ENCODE measurements at places on chromosomes 11 and 22. TPM values are rescaled to one million over a fixed set of nuclear protein-coding genes. Genes with fewer than 3 reads are reported as not detected.

DNA sequence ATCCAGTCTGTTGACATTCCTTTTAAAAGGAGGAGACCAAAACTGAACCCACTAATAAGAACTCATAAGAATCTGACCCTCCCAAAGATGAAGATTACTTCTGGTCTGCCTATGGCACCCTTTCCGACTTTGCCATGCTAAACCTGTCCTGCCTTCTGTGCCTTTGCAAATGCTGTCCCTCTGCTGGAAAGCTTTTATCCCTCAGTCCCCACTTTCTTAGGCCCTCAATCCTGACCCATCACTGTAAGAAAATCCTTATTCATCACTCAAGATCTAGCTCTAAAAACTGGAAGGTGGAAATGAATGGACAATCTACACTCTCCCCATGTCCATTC lies 10.4 kb downstream of the MPZL3 start:
- no peak for DNase-seq

DNA sequence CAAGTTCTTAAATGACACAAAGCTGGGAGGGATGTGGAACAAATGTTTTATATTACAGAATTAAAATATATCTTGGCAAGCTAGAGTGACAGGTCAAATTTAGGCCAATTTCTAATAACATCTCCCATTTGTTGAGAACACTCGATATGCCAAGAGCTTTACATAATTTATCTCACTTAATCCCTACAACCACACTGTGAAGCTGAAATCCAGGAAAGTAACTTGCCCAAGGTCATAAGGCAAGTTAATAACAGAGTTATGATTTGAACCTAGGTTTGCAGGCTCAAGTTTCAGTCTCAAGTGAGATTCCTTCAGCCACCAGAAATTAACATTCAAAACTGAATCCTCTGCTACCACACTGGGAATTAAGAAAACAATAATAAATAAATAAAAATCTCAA lies 38.3 kb downstream of the RAB30 start:
- no peak for DNase-seq

- no peak for DNase-seq
These were observed 1.2 kb downstream of the DGCR2 start for GRCh38 chr22:19120829-19121630.

GRCh38 chr11:4593739-4594138 lies at the start of gene OR52I1:
TSS of gene OR52I1 (plus strand) at chr11:4594039. CDS start at chr11:4594039, 0 bp downstream.
- no peak for DNase-seq

GRCh38 chr11:92941676-92942571 lies 27.5 kb upstream of the MTNR1B start:
- no peak for DNase-seq

GRCh38 chr11:122647736-122648275 lies 7.7 kb upstream of the UBASH3B start:
- no peak for DNase-seq

- DNase-seq = no peak
These were observed 3.4 kb upstream of the CAPN5 start for GRCh38 chr11:77063407-77063806.

LARGE2 gene
- 4.2 TPM for total RNA-seq

SLC25A18 gene
- total RNA-seq = not detected

TMEM45B gene
- 1.1 TPM for total RNA-seq

All from CD4-positive, CD25-positive, alpha-beta regulatory T cell (primary cell).